Lung microvascular endothelial cell (primary cell): ENCODE measurements at places on chromosomes 6 and 20. TPM values are rescaled to one million over a fixed set of nuclear protein-coding genes. Genes with fewer than 3 reads are reported as not detected.

The PROKR2 gene
- not detected in 2 replicates for total RNA-seq

The TRIM10 gene
- total RNA-seq, result under 0.01 TPM in 1 of 2 replicates, not detected in the other

The TMEM244 gene
- total RNA-seq, result not detected in 2 replicates

The GABRR1 gene
- total RNA-seq, result not detected in 2 replicates

The TGM6 gene
- not detected in 2 replicates for total RNA-seq

The TAAR5 gene
- total RNA-seq, result not detected in 2 replicates

The SMOC2 gene
- not detected in 2 replicates for total RNA-seq

The FKBP1A gene
- total RNA-seq, result 263 and 278 TPM in 2 replicates

The SLC22A16 gene
- not detected in 2 replicates for total RNA-seq

The SLPI gene
- 0.79 TPM in 1 of 2 replicates, not detected in the other for total RNA-seq

The PTK7 gene
- total RNA-seq, result 17.2 and 26.8 TPM in 2 replicates

The SOX12 gene
- total RNA-seq, result 2.2 and 2.8 TPM in 2 replicates

The HDDC2 gene
- 3.4 and 4.1 TPM in 2 replicates for total RNA-seq

The CLIC5 gene
- under 0.01 TPM in 1 of 2 replicates, not detected in the other for total RNA-seq

The GGTLC1 gene
- not detected in 2 replicates for total RNA-seq

The PAK5 gene
- total RNA-seq, result not detected in 2 replicates

The MACROD2 gene
- under 0.01 and 0.40 TPM in 2 replicates for total RNA-seq

The NKAPL gene
- total RNA-seq, result 0.20 and 0.22 TPM in 2 replicates

The DACT2 gene
- total RNA-seq, result not detected in 2 replicates

The PLN gene
- total RNA-seq, result under 0.01 TPM in 1 of 2 replicates, not detected in the other

The MYLK2 gene
- 17.3 and 18.5 TPM in 2 replicates for total RNA-seq

The EYS gene
- total RNA-seq, result under 0.01 TPM in 1 of 2 replicates, not detected in the other

The EPPIN gene
- not detected in 2 replicates for total RNA-seq

The SLC22A7 gene
- total RNA-seq, result not detected in 2 replicates
